ENCODE measurements at places on chromosomes 6 and 20. TPM values are rescaled to one million over a fixed set of nuclear protein-coding genes. Genes with fewer than 3 reads are reported as not detected.

Gene LY6G6F
- not detected for total RNA-seq

Gene CTSZ
- total RNA-seq, result 126 TPM

Gene TAAR6
- total RNA-seq, result not detected

- H3K27me3 ChIP-seq, result no peaks in the 10 kb centered on the region
- no peaks in the 10 kb centered on the region for H3K36me3 ChIP-seq
- DNase-seq, result no peak
- H3K27ac ChIP-seq, result no peak overlapping the region
Measured at GRCh38 chr6:46565531-46565930, 74.3 kb upstream of the RCAN2 start.

- no peak overlapping the region for H3K4me3 ChIP-seq
- H3K36me3 ChIP-seq, result no peaks in the 10 kb centered on the region
- DNase-seq, result no peak
- H3K4me1 ChIP-seq, result no peaks in the 10 kb centered on the region
Measured at GRCh38 chr6:38997128-38997761, 51.3 kb upstream of the GLP1R start.

DNA sequence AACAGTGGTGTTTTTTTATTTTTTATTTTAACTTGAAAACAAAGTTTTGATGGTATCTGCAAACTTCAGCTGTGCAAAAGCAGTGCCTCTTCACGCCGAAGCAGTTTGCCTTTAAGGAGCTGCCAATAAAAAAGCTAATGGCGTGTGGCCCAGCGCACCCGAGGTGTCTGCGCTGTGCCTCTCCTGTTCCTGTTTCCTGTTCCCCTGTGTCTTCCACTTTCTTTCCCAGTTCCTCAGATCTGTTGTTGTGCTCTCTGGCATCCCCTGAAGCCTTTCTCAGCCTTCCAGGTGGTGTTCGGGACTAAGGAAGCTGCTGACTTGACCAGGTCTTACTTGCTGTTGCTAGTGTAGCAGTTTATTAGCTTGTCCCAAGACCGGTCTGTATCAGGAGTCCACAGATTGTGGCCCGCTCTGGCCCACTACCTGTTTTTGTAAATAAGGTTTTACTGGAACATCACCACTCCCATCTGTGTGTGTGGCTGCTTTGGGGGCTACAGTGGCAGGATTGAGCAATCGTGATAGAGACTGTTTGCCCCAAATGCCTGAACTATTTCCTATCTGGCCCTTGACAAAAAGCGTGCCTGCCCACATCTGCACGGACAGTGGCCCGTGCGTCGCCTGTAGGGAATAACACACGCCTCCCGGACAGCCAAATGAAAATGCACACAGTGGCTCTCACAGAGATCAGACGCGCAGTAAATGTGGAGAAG, 178.3 kb downstream of the TMEM242 start:
- no peak for DNase-seq
- H3K27ac ChIP-seq, result peak overlapping the region; percentile 89
- H3K4me3 ChIP-seq, result no peak overlapping the region
- no peaks in the 10 kb centered on the region for H3K36me3 ChIP-seq

- H3K27me3 ChIP-seq, result no peaks in the 10 kb centered on the region
- H3K4me3 ChIP-seq, result no peak overlapping the region
- H3K27ac ChIP-seq, result no peak overlapping the region
- H3K4me1 ChIP-seq, result no peaks in the 10 kb centered on the region
- H3K36me3 ChIP-seq, result no peaks in the 10 kb centered on the region
- DNase-seq, result no peak
Measured at GRCh38 chr6:95387845-95388244, 189.5 kb upstream of the MANEA start.

Measured in astrocyte (in vitro differentiated cells and primary cell).